T47D (cell line): ENCODE measurements at places on chromosomes 3 and 15.

- DNase-seq: no peak
These were observed 128.5 kb upstream of the RBMS3 start for GRCh38 chr3:29152379-29152778.

- no peak for DNase-seq
These were observed 130.9 kb downstream of the ATP10A start for GRCh38 chr15:25732191-25732590.

DNA sequence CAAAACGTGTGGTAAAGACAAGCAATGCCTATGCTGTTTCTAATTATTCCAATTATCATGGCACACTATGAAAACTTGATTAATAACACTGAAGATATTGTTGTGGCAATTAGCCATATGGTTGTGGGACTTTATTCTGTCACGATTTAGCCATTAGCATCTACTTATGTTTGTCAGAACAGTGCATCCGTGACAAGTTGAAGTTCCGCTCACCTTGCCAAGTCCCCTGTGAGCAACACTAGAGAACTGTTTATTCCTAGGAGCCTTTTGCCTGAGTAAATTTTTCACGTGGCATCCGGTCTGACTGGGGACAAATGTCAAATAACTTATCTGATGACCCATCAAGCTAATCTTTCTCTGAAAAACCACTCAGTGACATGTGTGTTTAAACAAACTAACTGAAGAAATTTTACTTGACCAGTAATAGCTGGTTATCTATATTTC is 403.3 kb downstream of the TBC1D5 start:
- peak; percentile 3 for DNase-seq

GRCh38 chr3:13559764-13560525 is 11.0 kb downstream of the FBLN2 start:
- DNase-seq: no peak

GRCh38 chr3:138474163-138474562 is 39.7 kb downstream of the ESYT3 start:
- DNase-seq: no peak

GRCh38 chr3:47261301-47261700 is 21.3 kb downstream of the KIF9 start:
- no peak for DNase-seq

DNA sequence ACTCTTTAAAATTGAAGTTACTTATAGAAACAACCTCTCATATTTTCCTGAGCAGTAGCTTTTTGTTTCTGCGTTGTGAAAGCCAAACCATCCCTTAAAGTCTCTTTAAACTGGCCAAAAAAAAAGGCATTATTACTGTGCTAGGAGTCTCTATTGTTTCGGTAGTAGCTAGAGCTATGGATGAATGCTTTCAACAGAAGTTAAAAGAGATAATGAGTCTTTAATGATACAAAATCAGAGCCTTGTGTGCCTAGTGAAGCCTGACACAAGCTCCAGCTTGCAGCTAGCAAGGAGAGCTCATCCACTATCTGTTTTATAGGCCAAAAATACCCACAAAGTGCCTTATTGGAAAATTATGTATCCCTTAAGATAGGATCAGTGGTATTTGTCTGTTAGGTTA is 360.4 kb upstream of the CDIN1 start:
- no peak for DNase-seq

DNA sequence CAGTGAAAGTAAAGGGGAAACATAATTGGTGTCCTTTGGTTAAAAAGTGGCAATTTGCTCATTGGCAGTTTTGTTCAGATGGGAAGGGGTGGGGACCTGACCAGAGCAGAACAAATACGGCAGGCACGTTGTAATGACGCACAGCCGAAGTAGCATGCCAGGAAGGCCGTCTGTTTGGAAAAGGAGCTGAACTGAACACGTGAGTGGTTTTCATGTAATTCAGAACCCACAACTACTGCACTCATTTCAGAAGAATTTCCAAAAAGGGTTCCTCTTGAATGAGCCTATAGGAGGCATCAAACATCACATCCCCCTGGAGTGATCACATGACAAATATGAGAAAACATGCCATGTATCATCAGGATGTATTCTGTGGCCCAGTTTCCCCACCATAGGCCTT is 42.9 kb upstream of the LMCD1 start:
- no peak for DNase-seq

DNA sequence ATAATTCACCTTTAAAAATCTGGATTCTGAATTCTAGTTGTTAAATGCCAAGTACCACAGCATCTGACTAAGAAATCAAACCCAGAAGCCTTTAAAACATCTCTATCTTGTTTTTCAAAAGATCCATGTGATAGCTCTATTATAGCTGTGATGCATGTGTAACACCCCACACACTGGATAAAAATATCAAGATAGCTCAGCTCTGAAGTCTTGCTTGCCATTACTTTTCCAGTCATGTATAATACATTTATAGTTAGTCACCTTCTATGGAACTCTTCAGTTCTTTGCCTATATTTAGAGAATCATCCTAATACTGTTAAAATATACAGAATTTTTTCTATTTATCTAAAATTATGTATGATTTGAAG is 11.6 kb downstream of the ARPP19 start:
- no peak for DNase-seq

DNA sequence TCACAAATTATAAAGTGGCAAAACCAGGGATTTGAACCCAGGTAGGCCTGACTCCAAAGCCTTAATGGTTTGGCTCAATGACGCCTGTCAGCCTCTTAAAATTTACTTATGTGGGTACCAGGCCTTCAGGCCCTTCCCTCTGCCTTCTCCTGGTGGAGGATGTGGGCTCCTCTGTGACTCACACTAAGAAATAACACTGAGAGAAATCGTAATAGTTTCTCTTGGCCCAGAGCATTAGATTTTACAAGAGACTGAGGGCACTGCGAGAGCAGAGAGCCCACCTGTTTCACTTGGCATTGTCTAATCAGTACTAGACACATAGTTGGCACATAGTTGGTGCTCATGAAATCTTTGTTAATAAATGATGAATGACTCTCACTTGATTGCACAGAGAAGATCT is 505.2 kb downstream of the SHQ1 start:
- no peak for DNase-seq

DNA sequence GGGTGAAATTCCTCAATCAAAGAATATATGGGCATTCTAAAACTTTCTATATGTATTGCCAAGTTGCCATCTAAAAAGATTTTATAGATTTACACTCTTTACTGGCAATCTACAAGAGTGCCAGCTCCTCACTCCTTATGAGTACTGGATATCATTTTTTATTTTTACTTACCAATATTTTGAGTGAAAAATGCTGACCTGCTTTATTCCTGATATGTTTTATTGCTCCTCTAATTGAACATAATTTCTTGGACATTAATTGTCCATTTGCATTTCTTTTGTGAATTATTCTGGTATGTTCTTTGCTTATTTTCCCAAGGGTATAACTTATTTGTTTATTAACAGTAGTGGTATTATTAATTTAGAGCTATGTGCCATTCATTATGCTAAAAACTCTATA is 96.8 kb downstream of the ECT2 start:
- DNase-seq: no peak

DNA sequence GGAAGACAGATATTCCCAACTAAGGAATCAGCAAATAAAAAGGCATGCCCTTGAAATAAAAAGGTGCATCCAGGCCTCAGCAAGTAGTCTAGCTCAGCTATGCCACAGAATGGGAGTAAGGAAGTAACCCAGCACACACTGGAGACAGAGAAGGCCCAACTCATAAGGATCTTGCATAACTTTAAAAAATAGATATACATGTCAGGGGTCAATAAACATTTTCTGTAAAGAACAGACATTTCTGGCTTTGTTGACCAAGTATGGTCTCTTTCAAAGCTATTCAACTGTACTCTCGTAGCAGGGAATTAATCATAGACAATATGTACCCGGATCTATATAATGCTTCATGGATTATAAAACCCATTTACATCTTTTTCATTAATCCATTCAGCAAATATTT is 449.3 kb downstream of the TAFA4 start:
- DNase-seq: no peak

DNA sequence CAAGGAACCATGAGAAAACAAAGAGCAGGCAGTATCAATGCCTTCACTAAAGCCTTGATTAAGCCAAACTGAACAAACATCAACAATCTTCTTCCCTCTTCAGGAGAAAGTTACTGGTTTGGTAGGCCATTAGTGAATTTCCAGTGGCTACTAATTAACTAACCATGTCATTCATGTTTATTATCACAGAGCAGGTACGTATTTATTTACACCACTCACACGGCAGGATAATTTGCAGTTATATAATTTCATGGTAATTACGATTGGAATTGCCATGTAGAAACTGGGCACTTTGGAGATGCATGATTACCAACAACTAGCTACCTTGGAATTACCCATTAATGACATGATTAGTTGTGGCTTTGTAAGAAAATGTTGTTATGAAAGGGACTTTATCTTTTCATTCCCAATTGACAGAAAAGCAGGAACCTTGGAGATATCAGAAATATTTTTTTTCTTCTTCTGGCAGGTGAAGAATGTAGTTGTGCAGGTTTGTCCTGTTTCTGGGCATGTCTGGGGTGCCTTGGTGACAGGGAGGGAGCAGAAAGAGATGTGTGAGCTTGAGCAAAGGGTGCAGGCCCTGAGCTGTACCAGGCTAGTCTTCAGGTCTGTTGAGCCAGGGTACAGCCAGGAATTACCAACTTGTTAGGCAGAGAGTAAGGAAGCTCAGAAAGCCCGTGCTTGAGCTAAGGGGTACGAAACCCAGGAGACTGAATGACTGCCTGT is 310.7 kb downstream of the RORA start:
- no peak for DNase-seq

GRCh38 chr15:31387479-31388118 is 61.0 kb downstream of the KLF13 start:
- no peak for DNase-seq
